SK-N-DZ (cell line): ENCODE measurements at places on chromosomes 16 and 17.

DNA sequence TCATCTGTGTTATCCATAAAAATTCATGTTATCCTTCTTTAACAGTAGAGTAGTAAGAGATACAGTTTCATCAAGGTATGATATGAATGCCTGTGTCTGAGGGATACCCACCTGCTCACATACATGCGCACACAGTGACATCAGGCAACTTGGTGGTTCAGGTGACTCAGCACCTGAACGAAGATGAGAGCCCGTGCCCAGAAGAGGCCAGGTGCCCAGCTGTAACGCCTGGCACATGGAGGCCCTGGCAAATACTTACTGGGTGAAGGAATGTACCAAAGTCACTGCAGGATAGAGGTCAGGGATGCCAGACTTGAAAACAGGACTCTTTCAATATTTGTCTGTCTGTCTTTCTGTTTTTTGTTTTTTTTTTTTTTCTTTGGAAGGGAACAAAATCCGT lies 72.6 kb upstream of the LGALS9 start:
- no peak for DNase-seq

- DNase-seq = no peak
Measured at GRCh38 chr17:49583889-49584288, 8.2 kb downstream of the NXPH3 start.

- DNase-seq = no peak
Measured at GRCh38 chr17:21021208-21021803, 21.5 kb downstream of the USP22 start.

DNA sequence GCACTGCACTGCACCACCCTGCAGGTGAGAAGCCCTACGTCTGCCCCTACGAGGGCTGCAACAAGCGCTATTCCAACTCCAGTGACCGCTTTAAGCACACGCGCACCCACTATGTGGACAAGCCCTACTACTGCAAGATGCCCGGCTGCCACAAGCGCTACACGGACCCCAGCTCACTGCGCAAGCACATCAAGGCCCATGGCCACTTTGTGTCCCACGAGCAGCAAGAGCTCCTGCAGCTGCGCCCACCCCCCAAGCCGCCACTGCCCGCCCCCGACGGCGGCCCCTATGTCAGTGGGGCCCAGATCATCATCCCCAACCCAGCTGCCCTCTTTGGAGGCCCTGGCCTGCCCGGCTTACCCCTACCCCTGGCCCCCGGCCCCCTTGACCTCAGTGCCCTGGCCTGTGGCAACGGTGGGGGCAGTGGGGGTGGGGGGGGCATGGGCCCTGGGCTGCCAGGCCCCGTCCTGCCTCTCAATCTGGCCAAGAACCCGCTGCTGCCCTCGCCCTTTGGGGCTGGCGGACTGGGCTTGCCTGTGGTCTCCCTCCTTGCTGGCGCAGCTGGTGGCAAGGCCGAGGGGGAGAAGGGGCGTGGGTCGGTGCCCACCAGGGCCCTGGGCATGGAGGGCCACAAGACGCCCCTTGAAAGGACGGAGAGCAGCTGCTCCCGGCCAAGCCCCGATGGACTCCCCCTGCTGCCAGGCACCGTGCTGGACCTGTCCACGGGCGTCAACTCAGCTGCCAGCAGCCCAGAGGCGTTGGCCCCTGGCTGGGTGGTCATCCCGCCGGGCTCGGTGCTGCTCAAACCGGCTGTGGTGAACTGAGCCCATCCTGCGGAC lies 14.2 kb downstream of the PAM16 start:
- no peak for DNase-seq

DNA sequence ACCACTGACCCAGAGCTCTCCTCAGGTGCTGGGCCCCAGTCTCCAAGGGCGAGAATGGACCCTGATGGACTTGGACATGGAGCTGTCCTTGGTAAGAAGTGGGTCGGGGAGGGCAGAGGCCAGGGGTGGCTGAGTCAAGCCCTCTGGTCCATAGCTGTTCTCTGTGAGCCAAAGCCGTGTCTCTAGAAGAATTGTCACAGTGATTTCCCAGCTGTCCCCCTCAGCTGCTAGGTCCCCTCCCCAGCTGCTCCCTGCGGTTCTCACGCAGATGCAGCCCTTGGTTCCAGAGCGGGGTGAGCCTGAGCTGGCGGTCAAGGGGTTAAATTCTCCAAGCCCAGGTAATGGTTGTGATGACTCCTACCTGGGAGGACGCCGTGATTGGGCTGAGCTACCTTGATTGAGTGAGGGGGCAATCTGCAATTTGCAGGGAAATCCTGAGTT lies 1.3 kb upstream of the NOL3 start:
- DNase-seq = no peak

DNA sequence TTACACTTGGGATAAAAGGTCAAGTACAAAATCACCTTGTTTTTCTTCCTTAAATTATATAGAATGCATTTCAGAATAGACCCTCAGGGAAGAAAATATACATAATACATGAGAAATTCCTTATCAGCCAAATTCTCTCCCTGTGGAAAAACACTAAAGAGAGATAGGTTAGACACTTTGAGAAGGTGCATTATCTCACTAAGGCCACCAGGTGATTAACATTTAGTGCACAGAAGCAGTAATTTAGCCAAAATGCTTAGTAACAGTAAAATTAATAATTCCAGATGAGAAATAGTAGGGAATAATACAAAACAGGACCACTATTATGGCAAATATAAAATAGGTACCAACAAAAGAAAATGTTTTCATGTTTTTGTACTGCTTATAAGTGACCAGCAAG lies 185.3 kb upstream of the C17orf78 start:
- no peak for DNase-seq

GRCh38 chr17:14940938-14941265 lies 324.2 kb downstream of the PMP22 start:
- no peak for DNase-seq

DNA sequence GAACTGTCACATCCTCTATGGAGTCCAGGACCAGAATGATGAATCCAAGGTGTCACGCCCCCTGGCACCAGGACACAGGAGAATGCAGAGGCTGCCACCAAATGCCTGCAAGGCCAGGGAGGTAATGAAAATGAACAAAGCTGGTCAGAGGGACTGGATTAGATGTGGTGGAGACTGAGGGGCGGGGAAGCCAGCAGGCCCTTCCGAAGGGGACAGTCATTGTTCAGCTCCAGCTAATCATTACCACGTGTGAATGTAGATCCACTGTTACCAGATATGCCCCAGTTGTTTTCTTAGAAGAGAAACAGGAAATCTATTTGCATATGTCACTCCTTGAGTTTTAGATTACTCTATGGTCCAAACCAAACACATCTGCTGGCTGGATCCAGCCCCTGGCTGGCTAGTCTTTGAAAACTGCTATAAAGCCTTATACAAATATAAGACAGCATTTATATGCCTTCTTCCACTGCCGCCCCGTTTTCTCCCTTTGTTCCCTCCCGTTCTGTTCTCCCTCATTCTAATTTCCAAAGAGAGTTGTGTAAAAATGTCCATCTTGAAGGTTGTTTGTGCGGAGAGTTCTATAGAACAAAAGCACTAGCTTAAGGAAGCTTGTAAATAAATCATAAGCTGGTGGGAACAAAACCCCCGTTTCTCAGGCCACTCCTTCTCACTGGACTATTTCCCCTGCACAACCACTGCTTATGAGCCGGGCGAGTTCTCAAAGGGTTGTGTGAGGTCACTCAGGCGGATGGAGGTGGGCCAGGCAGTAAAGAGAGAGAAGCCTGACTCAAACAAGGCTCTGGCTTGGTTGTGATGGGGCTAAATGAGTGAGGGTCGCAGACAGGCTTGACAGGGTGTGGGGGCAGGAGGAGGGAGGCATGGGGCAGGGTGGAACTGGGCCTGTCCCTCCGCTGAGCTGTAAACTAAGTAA lies 14.2 kb downstream of the CRYM start:
- DNase-seq = peak; percentile 15

GRCh38 chr16:85002608-85003007 lies 8.7 kb downstream of the ZDHHC7 start:
- no peak for DNase-seq

GRCh38 chr17:51507444-51507843 lies 247.1 kb downstream of the UTP18 start:
- DNase-seq = no peak

DNA sequence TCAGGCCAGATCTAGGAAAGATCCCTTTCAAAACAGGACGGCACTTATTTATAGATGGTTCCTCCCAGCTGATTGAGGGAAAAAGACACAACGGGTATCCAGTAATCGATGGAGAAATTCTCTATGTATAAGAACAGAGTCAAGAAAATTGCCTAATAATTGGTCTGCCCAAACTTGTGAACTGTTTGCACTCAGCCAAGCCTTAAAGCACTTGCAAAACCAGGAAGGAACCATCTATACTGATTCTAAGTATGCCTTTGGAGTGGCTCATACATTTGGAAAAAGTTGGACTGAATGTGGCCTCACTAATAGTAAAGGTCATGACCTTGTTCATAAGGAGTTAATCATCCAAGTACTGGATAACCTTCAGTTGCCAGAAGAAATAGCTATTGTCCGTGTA lies 5.9 kb downstream of the HPR start:
- no peak for DNase-seq

DNA sequence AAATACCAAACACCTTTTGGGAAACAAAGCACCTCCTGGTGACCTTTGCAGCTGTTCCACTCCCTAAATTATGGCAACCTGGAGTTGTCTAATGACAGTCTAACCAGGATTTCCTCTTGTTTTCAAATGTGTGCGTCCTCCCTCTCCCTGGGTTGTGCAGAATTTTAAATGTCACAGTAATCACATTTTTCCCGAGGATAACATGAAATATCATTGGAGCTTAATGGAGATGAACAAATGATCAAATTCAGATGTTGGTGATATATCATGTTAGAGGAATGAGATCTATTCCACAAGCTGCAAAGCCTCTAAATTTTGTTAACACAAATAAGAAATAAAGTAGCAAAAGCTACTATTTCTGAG lies 86.9 kb upstream of the HLF start:
- DNase-seq = no peak

GRCh38 chr17:51032850-51033249 lies 87.8 kb downstream of the SPAG9 start:
- no peak for DNase-seq

GRCh38 chr17:61349350-61349749 lies 50.3 kb upstream of the TBX2 start:
- DNase-seq = no peak
